ENCODE measurements at places on chromosomes 16 and 17.
A peak's percentile ranks its signal among the peaks of the same experiment; 100 is the strongest.

DNA sequence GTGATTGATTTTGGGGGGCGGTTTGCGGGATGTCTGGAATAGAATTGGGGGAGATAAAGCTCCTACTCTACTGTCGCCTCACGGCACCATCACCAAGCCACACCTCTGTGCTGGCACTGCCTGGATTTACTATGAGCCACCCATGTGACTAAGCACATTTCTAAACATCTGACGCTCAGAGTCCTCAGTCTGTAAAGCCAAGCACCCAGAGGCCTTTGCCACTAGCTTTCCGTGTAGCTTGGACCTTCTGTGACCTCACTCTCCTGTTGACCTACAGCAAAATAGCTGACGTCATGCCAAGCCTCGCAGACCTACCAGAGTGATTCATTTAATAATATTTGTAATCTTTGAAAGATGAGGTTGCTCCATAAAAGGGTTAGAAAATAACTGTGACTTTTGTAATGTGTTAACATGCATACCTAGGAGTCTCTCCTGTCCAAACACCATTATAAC, 38.5 kb upstream of the MYOCD start:
- DNase-seq = no peak

DNA sequence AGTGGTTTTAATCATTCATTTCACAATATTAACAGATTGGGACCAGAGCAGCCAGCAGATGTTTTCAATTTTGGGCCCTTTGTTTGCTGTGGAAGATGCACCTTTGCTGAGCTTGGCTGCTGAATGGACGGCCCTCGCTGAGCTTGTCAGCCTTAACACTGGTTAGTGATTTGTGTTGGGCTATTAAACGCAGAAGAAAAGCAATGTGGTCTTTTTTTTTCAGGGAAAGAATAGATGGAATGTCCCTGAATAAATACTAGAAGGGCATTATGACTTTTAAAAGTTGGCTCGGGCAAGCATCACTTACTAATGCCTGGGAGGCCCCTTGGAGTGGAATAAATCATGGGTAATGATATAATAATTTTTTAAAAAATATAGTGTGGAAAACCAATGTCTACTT, 297.0 kb downstream of the MAP2K6 start:
- DNase-seq = no peak

DNA sequence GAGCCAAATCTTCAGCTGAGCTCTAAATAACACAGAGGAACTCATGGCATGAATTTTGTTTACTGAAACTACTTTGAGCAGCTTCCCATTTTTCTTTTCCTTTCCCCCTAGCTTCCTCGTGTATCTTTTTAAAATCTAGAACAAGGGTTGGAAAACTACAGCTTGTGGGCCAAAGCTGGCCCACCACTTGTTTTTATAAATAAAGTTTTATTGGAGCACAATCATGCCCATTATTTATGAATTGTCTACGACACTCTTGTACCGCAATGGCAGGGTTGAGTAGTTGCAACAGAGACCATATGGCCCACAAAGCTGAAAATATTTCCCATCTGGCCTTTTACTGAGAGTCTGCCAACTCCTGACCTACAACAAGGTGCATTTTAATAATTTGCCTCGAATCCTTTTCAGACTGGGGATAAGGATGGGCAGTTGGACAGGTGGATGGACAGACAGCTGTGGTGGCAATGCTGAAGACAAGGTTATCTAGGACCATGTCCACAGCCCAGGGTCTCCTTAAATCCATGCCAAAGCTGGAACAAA, 87.7 kb downstream of the RMI2 start:
- DNase-seq = no peak

DNA sequence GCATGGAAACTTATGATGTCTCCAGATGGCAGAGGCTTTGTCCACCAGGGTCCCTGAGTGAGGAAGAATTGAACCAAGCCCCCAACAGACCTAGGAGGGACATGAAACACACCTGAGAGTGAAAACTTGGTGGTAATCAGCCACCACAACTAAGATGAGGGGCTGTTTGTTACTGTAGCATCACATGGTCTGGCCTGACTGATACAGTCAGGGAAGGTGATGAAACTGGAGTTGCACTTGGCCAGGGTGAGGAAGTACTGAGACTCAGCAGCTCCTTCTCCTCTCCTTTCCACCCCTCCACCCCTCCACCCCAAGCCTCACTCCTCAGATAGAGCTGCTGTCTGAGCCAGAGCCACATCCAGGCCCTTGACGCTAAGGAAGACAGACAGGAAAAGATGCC, 37.2 kb downstream of the C16orf82 start:
- DNase-seq = no peak

DNA sequence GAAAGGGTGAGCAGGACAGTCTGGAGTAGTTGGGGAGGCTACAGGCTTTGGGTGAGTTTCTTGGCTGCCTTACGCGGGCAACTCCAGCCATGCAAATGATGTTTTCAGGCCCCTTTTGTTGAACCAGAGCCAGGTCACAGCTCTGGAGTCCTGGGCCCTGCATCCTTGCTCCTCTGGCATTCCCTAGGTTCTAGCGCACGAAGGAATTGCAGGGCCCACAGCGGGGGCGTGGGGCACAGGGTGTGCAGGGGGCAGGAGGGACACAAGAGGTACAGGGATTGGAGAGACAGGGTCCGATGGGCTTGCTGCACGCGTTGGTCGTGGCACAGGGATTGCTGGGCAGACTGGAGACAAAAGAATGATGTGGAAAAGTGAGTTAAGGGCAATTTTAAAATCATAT, 3.6 kb downstream of the KRT31 start:
- DNase-seq = no peak

- no peak for DNase-seq
Measured at GRCh38 chr16:25198021-25198420, 18.7 kb upstream of the AQP8 start.

- no peak for DNase-seq
Measured at GRCh38 chr16:65254144-65254543, 132.3 kb upstream of the CDH11 start.

- DNase-seq = no peak
Measured at GRCh38 chr16:14013571-14014283, 57.4 kb upstream of the MRTFB start.

- no peak for DNase-seq
Measured at GRCh38 chr17:31216031-31216751, 80.8 kb downstream of the OMG start.

DNA sequence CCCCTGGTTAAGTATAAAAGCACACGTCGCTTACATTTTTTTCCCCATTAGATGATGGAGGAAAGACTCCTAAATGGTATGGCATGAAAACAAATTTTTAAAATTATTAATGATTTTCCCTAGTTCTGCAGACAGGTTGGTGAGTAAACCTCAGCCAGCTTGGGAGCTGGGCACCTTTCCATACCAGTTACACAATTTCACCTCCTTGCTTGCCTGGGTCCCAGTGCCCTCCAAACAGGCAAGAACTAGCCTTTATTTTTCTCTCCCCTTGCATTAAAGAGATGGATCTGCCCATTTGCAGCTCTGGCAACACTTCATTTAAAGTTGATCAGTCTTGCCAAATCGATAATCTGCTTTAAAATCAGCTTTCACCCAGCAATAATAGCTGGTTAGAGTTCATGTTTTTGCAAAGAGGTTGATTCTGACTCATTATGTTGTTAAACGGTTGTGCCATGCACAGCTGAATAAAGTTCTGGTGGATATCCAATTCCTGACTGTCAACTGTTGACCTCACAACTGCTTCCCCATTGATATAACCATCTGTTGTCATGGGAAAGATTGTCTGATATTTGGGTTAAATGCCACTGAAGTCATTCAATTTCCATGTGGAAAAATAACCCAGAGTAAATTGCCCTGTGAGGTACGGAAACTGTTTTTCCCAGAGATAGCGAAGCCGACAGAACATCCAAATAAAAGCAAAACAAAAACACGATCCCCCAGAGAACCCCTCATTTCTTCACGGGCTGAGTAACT, 1.3 kb downstream of the C17orf58 start:
- DNase-seq = no peak

- no peak for DNase-seq
Measured at GRCh38 chr17:11326492-11326891, 85.5 kb downstream of the SHISA6 start.

GRCh38 chr16:56038564-56039098, 152.7 kb upstream of the GNAO1 start:
- DNase-seq = no peak

GRCh38 chr16:48347980-48348379, 37.2 kb downstream of the SIAH1 start:
- no peak for DNase-seq

GRCh38 chr16:66695471-66695934, 1.0 kb downstream of the CMTM4 start:
- DNase-seq = no peak

DNA sequence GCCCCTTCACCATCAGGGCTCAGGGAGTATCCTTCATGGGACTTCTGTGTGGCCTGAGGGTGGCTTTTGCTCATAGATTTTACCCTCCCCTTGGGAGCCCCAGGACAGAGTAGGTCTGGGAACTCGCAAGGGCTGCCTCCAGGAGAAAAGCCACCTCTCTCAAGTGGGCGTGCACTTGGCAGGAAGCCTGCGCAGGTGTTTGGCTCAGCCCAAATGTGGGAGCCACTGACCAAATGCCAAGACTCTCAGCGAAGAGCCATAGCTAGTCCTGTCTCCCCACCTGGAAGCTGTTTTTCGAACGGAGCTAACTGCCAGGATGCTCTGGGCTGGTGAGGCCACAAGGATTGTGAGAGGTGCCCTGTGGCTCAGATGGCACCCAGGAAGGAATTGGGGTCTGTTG, 2.0 kb upstream of the HSD17B2 start:
- no peak for DNase-seq

DNA sequence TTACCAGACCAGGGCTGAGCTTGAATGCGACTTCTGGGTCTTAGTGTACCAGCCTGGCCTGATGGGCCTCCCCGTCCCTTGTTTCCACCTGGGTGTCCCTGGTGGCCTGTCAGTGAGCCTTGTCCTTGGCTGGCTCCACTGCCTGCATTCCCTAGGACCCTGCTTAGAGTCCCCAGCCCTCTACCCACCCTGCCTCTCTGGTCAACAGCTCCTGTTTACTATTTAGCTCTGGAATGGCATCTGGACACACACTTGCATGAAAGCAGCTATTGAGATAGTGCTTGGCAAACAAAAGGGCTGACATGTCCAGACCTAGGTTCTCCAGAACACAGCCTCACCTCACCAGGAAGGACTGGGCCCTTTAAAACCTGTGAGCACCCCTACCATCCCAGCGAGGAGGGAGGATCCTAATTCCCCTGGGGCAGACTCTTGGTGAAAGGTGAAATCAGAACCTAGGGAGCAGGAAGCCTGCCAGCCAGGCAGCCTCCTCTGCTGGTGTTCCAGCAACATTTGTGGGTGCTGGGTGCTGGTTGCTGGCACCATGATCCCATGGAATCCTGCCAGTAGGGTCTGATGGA, 38.8 kb downstream of the RAI1 start:
- DNase-seq = no peak

GRCh38 chr17:81735264-81736102, 23.4 kb downstream of the SLC25A10 start:
- no peak for DNase-seq

GRCh38 chr17:28370035-28370743, at the start of gene VTN:
Gene VTN, minus strand, starts transcription at chr17:28370307. Its CDS starts 104 bp downstream, at chr17:28370203.
- DNase-seq = no peak

DNA sequence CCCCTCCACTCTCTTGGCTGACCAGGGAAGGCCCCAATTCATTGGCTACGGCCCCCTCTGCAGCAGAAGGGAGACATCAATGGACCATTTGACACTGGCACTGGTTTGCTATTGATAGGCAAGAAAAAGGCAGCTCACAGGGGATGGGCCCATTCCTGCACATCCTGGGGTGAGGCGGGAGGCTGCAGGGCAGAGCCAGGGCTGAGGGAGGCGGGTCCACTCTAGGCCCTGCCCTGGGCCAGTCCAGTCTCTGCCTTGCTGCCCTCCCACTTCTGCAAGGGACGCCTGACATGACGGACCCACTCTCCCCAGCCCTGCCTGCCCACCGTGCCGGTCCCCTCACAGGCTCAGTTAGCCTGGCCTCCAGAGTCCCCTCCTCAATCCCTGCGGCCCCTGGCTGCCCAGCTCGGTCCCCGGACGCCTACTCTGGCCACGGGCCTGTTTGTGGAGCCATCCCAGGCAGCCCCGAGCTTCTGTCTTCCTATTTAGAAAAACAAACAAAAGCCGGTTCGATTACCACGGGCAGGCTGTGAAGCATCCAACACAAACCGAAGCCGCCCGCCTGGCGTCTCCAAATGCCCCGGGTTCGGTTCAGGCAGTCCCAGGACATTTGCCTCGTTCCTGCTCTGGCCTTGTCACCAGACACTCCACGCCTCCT, 160.7 kb downstream of the IRX5 start:
- DNase-seq = no peak

GRCh38 chr16:80175011-80175410, 365.8 kb upstream of the DYNLRB2 start:
- no peak for DNase-seq

DNA sequence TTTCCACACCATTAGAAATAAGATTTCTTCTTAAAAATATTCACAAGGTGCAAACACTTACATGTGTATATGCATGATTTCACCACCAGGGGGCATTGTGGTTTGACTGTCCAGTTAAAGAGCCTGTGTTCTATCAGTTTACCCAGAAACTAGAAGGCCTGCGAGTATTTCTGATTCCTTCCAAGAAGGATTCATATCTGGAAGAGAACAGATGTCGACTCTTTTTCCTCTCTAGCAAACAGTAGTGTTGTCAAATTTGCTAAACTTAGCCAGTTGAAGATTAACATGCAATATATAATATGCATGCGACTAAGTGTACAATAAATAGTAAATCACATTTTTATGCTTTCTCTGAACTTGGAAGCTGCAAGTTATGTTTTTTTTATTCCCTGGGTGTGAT, 404.1 kb downstream of the WWOX start:
- peak; percentile 31 for DNase-seq

- no peak for DNase-seq
Measured at GRCh38 chr16:63415014-63415413, 1378.8 kb upstream of the CDH8 start.

GRCh38 chr17:40415390-40415789, 2.3 kb downstream of the TOP2A start:
- no peak for DNase-seq

GRCh38 chr16:53492503-53492902, 10.5 kb downstream of the AKTIP start:
- no peak for DNase-seq

DNA sequence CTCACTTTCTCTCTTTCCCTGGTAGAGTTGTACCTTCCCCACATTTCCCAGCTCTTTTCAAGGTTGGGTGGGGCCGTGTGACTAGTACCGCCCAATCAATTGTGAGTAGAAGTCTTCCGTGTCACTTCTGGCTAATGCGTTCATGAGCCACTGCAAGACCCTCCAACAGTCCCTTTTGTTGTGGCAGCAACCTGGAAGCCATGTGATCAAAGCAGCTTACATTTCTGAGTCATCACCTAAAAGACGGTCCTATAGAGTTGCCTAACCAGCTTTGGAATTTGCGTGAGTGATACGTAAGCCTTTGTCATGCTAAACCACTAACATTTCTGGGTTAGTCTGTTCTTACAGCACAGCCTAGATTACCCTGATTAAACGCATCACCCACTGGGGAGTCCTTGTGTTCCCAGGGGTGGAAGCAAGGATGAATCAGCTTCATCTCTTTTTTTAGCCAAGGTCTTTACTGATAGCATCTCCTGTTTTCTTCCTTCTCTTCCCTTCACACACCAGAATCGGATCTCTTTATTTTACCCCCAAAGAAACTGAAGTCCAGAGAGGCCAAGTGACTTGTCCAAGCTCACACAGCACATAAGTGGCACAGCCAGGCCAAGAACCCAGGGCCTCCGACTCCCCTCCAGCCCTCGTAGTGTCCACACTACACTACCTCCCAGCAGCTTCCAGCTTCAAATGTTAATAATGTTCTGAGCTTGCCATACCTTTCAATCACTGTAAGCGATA, 366.3 kb upstream of the XYLT1 start:
- DNase-seq = no peak

- DNase-seq = no peak
Measured at GRCh38 chr17:12726131-12726530, 60.4 kb downstream of the MYOCD start.

All from activated CD8-positive, alpha-beta memory T cell treated with anti-CD3 and anti-CD28 coated beads for 48 hours (primary cell).